ENCODE measurements at places on chromosomes 4 and X. TPM values are rescaled to one million over a fixed set of nuclear protein-coding genes. Genes with fewer than 3 reads are reported as not detected.

- peaks cover 7% of the 10 kb centered on the region for H3K4me1 ChIP-seq
- peak overlapping the region; percentile 59 for H3K27ac ChIP-seq
- H3K27me3 ChIP-seq = no peaks in the 10 kb centered on the region
- H3K4me3 ChIP-seq = no peak overlapping the region
- DNase-seq = peak; percentile 39
These were observed 145.3 kb downstream of the ATRX start for GRCh38 chrX:77640702-77641101.

Gene SYN1
- 0.83 TPM for total RNA-seq

- H3K27ac ChIP-seq = no peak overlapping the region
- H3K4me1 ChIP-seq = no peaks in the 10 kb centered on the region
- no peak for DNase-seq
- no peaks in the 10 kb centered on the region for H3K27me3 ChIP-seq
- no peak overlapping the region for H3K4me3 ChIP-seq
These were observed 246.5 kb upstream of the HS3ST1 start for GRCh38 chr4:11675051-11675800.

DNA sequence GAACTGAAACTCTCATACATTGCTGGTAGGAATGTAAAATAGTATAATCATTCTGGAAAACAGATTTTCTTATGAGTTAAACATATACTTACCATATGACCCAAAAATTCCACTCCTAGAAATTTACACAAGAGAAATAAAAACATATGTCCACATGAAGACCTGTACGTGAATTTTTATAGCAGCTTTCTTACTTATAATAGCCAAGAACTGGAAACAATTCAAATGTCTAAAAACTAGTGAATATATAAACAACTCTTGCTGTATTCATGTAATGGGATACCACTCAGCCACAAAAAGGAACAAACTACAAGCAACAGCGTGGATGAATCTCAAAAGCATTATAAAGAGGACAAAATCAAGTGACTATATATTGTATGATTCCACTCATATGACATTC is 27.5 kb downstream of the TMEM156 start:
- H3K4me1 ChIP-seq = peaks cover 20% of the 10 kb centered on the region
- DNase-seq = no peak
- H3K36me3 ChIP-seq = peaks cover 19% of the 10 kb centered on the region
- H3K27ac ChIP-seq = peak overlapping the region; percentile 10
- H3K27me3 ChIP-seq = no peaks in the 10 kb centered on the region
- no peak overlapping the region for H3K4me3 ChIP-seq

Gene GAGE13
- total RNA-seq = not detected

Gene ELOVL6
- 9.7 TPM for total RNA-seq

- H3K4me3 ChIP-seq = no peak overlapping the region
- no peaks in the 10 kb centered on the region for H3K27me3 ChIP-seq
These were observed 73.3 kb downstream of the RASGEF1B start for GRCh38 chr4:81398379-81398778.

GRCh38 chr4:133136833-133137232 is 12.3 kb upstream of the PCDH10 start:
- H3K4me1 ChIP-seq = no peaks in the 10 kb centered on the region
- H3K27ac ChIP-seq = no peak overlapping the region
- no peaks in the 10 kb centered on the region for H3K36me3 ChIP-seq
- H3K27me3 ChIP-seq = no peaks in the 10 kb centered on the region
- no peak for DNase-seq

GRCh38 chr4:129046055-129046959 is 47.0 kb downstream of the SCLT1 start:
- H3K4me1 ChIP-seq = peaks cover 14% of the 10 kb centered on the region
- no peak overlapping the region for H3K27ac ChIP-seq
- no peaks in the 10 kb centered on the region for H3K27me3 ChIP-seq
- no peak overlapping the region for H3K4me3 ChIP-seq

- H3K27ac ChIP-seq = no peak overlapping the region
- no peak for DNase-seq
- no peaks in the 10 kb centered on the region for H3K27me3 ChIP-seq
These were observed 523.9 kb downstream of the GLUD2 start for GRCh38 chrX:121571333-121571732.

GRCh38 chrX:29318012-29318411 is 730.8 kb downstream of the IL1RAPL1 start:
- no peaks in the 10 kb centered on the region for H3K27me3 ChIP-seq
- no peak overlapping the region for H3K27ac ChIP-seq
- H3K36me3 ChIP-seq = no peaks in the 10 kb centered on the region
- no peaks in the 10 kb centered on the region for H3K4me1 ChIP-seq
- H3K4me3 ChIP-seq = no peak overlapping the region

DNA sequence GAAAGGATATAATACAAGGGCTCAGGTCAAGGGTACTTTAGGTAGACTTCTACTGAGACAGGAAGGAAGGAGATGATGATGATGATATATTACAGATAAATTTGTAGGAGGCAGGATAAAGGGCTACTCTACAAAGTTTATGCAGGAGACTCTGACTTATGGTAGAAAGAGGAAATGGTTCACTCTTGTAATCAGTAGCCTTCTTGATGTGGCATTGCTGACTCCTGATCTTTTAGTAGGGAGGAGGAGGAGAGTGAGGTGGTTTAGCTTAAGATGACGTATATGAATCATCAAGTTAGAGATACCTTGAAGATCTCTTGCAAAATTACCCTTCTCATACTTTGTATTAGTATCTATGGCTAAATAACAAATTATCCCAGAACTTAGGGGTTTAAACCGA is 4.7 kb downstream of the BLTP1 start:
- H3K4me3 ChIP-seq = no peak overlapping the region
- DNase-seq = no peak
- no peaks in the 10 kb centered on the region for H3K27me3 ChIP-seq
- H3K4me1 ChIP-seq = peaks cover 44% of the 10 kb centered on the region

Gene RASSF6
- not detected for total RNA-seq

Gene LEF1
- 111 TPM for total RNA-seq

DNA sequence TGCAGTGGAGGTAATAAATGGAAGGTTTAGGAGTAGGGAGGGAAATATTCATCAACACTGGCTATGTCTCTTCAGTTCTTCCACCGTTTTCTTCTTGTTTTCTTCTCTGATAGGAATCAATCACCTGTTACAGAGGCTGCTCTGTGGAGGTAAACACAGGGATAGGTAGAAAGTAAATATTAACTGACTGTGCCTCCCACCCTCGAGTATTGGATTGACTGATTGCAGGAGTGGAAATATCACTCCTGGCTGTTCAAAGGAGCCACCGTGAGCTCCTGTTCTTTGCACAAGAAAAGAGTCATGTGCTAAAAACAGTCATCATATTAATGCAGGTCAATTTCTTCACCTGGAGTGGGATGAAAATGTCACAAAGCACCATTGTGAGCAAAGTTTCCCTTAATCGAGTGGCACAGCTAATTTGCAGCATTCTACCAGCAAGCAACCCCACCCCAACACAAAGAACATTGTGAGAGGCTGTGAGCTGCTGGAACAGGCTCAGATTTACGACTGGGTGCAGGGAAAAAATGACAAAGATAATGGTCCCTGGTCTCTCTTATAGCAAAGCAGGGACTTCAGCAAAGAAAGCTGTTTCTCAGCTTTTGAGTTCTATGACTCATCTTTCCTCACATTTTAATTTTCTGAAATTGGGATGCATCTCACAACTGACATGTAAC is 113.7 kb upstream of the TSPAN5 start:
- DNase-seq = no peak
- H3K4me1 ChIP-seq = no peaks in the 10 kb centered on the region
- no peaks in the 10 kb centered on the region for H3K27me3 ChIP-seq
- no peak overlapping the region for H3K4me3 ChIP-seq

Gene VSIG1
- 1.1 TPM for total RNA-seq

DNA sequence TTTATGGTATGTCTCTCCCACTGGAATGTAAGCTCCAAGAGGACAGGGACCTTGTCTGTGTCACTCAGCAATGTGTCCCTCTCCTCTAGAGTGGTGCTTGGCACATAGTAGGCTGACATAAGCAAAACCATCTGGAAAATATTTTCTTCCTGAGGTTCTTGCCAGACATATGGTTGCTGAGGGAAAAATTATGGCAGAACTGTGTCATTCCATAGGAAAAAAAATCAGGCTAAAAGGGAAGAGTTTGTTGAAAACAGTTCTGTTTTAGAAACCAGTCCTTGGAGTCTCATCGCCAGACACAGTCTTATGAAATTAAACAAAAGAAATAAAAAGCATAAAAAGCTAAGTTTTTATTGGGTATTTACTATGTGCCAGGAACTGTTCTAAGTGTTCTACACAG is 60.9 kb downstream of the RTL9 start:
- no peaks in the 10 kb centered on the region for H3K36me3 ChIP-seq
- no peak for DNase-seq
- no peak overlapping the region for H3K27ac ChIP-seq
- H3K4me1 ChIP-seq = no peaks in the 10 kb centered on the region
- no peaks in the 10 kb centered on the region for H3K27me3 ChIP-seq

- peaks cover under 1% of the 10 kb centered on the region for H3K4me1 ChIP-seq
- no peak for DNase-seq
- peaks cover 12% of the 10 kb centered on the region for H3K27me3 ChIP-seq
- no peak overlapping the region for H3K4me3 ChIP-seq
- H3K27ac ChIP-seq = no peak overlapping the region
These were observed 6.1 kb downstream of the FAT1 start for GRCh38 chr4:186717556-186717955.

Gene PNMA3
- 1.2 TPM for total RNA-seq

Gene GDI1
- 121 TPM for total RNA-seq

Gene FGF5
- total RNA-seq = not detected

GRCh38 chr4:123671636-123672404 is 275.2 kb downstream of the SPRY1 start:
- H3K27me3 ChIP-seq = peaks cover 42% of the 10 kb centered on the region
- H3K4me1 ChIP-seq = peaks cover 21% of the 10 kb centered on the region
- H3K27ac ChIP-seq = no peak overlapping the region
- H3K4me3 ChIP-seq = no peak overlapping the region

DNA sequence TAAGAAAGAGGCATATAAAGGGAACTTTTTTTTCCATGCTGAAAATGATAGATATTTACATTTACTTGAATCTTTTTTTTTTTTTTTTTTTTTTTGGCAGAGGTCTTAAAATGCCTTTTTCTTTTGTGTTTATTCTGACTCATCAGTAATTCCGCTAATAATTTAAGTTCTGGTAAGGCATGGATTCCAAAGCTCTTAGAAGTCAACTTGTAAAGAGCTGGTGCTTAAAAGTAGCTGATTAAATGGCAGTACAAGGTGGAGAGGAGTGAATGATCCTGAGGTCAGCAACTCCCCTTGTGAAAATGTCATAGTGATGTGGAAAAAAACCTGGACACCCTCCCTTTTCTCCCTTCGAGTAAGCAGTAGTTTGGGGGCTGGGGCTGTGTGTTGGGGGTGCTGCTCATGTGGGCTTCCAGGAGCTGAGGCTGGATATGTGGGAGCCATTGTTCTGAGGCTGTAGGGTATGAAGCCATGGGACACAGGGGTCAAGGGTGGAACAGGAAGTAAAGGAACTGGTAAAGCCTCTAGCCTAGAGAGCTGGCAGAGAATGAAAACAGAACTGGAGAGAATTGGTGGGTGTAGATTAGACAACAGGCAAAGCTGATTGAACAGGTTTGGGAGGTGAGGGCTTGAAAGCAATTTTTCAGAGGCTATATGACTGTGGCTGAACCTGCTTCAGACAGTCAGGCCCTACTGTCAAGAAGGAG is 41.0 kb upstream of the PITX2 start:
- no peak for DNase-seq
- no peaks in the 10 kb centered on the region for H3K4me1 ChIP-seq
- no peak overlapping the region for H3K4me3 ChIP-seq
- no peak overlapping the region for H3K27ac ChIP-seq
- H3K27me3 ChIP-seq = peaks cover 7% of the 10 kb centered on the region
- H3K36me3 ChIP-seq = no peaks in the 10 kb centered on the region

DNA sequence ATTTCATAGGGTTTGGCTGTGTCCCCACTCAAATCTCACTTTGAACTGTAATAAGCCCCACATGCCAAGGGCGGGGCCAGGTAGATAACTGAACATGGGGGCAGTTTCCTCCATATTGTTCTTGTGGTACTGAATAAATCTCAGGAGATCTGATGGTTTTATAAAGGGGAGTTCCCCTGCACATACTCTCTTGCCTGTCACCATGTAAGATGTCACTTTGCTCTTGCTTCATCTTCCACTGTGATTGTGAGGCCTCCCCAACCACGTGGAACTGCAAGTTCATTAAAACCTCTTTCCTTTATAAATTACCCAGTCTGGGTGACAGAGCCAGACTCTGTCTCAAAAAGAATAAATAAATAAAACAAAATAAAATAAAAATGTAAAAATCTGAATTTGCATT is 95.9 kb downstream of the PDS5A start:
- no peak overlapping the region for H3K27ac ChIP-seq
- no peak overlapping the region for H3K4me3 ChIP-seq
- DNase-seq = no peak
- peaks cover 3% of the 10 kb centered on the region for H3K4me1 ChIP-seq
- H3K36me3 ChIP-seq = peaks cover 29% of the 10 kb centered on the region

DNA sequence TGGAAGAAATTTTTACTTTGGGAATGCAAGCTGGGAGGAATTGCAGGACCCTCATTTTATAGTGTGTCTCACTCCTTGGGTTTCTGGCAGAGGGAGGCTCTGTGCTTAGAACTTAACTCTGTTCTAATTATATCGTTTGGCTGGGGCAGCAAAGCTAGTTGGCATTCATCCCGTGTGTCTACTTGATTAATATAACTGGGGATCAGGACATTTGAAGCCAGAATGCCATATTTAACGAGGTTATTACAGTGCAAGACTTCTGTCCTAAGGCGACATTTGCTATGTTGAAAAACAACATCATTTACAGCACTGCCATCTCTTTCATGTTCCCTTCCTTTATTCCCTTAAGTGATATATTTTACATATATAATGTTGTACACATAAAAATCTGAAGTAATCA is 179.1 kb upstream of the TBC1D9 start:
- H3K36me3 ChIP-seq = no peaks in the 10 kb centered on the region
- no peak overlapping the region for H3K27ac ChIP-seq
- no peaks in the 10 kb centered on the region for H3K4me1 ChIP-seq
- DNase-seq = no peak

Gene GPM6B
- not detected for total RNA-seq

DNA sequence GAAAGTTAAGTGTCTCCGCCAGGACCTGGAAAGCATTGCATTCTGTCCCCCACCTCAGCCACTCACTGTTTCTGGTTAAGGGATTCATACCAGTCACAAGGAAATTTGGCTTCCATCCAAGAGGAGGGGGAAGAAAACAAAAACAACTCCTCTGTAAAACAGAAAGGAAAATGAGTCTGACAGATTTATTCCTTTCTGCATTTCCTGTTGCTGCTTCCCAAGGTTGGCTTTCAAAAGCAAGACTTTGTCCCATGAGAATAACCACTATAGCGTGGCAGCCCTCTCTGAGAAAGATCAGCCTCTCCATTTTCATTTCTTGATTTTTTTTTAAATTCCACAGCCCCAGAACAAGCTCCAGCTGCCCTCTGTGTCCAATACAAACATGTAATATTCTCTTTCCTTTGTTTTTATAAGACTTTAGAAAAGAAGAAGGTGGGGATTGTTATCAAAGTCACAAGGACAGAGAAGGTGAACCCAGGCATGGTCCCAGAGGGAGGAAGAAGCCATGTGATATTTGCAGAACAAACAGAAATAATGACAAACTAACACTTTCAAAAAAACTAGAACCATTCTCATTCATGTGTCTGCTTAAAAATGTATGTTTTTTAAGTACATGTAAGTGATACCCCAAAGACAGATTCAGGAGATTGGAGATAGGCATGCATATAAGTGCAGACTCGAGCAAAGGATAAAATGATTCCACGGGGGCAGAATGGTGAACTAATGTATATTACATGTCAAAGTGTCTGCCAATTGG is 90.7 kb upstream of the DCLK2 start:
- H3K27ac ChIP-seq = no peak overlapping the region
- peaks cover 27% of the 10 kb centered on the region for H3K4me1 ChIP-seq
- no peaks in the 10 kb centered on the region for H3K36me3 ChIP-seq

All from activated CD4-positive, alpha-beta memory T cell treated with anti-CD3 and anti-CD28 coated beads for 36 hours (primary cell).